Sigmoid colon (tissue), 7 donors: ENCODE measurements at places on chromosomes 7 and 10. TPM values are rescaled to one million over a fixed set of nuclear protein-coding genes. Genes with fewer than 3 reads are reported as not detected.

- no peaks in the 10 kb centered on the region for H3K27me3 ChIP-seq
- H3K36me3 ChIP-seq: no peaks in the 10 kb centered on the region
- DNase-seq: no peak
- H3K27ac ChIP-seq: no peak overlapping the region
- H3K4me1 ChIP-seq: no peaks in the 10 kb centered on the region
These were observed 40.3 kb downstream of the CPVL start for GRCh38 chr7:29105752-29106668.

DNA sequence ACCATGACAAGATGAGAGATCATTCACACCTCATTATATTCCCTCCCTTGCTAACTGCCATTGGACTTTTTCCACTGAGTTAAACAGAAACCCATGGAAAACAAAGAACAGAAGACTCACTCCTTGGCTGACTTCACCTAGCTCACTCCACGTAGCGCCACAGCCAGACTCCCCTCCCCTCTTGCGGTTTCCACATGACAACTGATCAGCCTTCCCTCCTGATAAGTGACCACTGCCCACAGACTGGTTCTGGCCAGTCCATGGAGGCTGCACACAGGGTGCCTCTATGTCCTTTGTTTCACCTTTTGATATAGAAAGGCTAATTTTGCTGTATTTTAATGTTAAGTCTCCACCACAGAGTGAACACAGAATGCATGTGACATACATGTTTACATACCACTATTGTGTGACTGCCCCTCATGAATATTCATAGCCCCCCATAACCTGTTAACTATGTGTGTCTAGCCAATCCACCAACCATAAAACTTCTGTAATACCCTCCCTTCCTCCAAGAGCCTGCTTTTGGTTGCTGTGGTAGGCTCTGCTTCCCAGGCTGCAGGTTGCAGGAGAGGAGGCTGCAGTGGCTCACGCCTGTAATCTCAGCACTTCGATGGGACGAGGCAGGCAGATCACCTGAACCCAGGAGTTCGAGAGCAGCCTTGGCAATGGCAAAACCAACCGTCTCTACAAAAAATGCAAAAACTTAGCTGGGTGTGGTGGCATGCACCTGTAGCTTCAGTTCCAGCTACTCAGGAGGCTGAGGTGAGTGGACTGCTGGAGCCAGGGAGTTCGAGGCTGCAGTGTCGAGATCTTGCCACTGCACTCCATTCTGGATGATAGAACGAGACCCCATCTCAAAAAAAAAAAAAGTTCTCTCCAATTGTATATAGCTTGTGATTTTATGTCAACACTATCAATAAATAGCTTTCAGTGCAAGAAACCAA is 10.0 kb upstream of the IFIT5 start:
- H3K4me3 ChIP-seq: no peak overlapping the region
- H3K36me3 ChIP-seq: peaks cover 27% of the 10 kb centered on the region
- no peaks in the 10 kb centered on the region for H3K27me3 ChIP-seq
- DNase-seq: no peak
- no peaks in the 10 kb centered on the region for H3K4me1 ChIP-seq

Gene MEIG1
- total RNA-seq: not detected

Gene KLHDC10
- total RNA-seq: 18.6 TPM

Gene ELFN1
- 0.33 TPM for total RNA-seq
